ENCODE measurements at places on chromosomes 7 and 10. TPM values are rescaled to one million over a fixed set of nuclear protein-coding genes. Genes with fewer than 3 reads are reported as not detected.

The STEAP1 gene
- total RNA-seq: 37.2 TPM

The AS3MT gene
- 0.43 TPM for total RNA-seq

The GPER1 gene
- total RNA-seq: not detected

The ZNF138 gene
- total RNA-seq: 7.2 TPM

The TRPV5 gene
- total RNA-seq: not detected

The TPK1 gene
- total RNA-seq: 13.0 TPM

The MYOZ1 gene
- total RNA-seq: not detected

Data from natural killer cell treated with Interleukin-12 subunit alpha and Interleukin-12 subunit beta and Interleukin-15 and Interleukin-18, amount 100 ng/mL, for 72 hours (primary cell).